Suprapubic skin (tissue), 4 donors: ENCODE measurements at places on chromosomes 7 and 10. TPM values are rescaled to one million over a fixed set of nuclear protein-coding genes. Genes with fewer than 3 reads are reported as not detected.

Gene FRAT1
- 6.4 TPM for total RNA-seq

Gene SPDYE6
- total RNA-seq = not detected

Gene CALCR
- total RNA-seq = not detected

Gene ST8SIA6
- total RNA-seq = 3.2 TPM

Gene DNAJC12
- total RNA-seq = not detected

Gene AVPI1
- total RNA-seq = 178 TPM

Gene OR2A5
- not detected for total RNA-seq

Gene RADIL
- total RNA-seq = 2.3 TPM

Gene HOXA3
- 5.5 TPM for total RNA-seq

Gene ADRA2A
- total RNA-seq = 4.8 TPM

Gene OR2A12
- total RNA-seq = not detected

Gene CUEDC2
- 48.2 TPM for total RNA-seq

Gene VAX1
- not detected for total RNA-seq

Gene VSTM4
- total RNA-seq = 6.0 TPM

Gene JAKMIP3
- 0.64 TPM for total RNA-seq

Gene OR9A2
- total RNA-seq = 0.64 TPM

Gene PTPN20
- total RNA-seq = 5.2 TPM

Gene MSMB
- total RNA-seq = not detected

Gene SSC4D
- 0.42 TPM for total RNA-seq

Gene HOXA11
- total RNA-seq = 0.34 TPM

Gene CADPS2
- 9.8 TPM for total RNA-seq

Gene FFAR4
- 0.36 TPM for total RNA-seq

Gene PCDH15
- total RNA-seq = not detected

Gene VSIR
- total RNA-seq = 44.4 TPM

Gene LLCFC1
- not detected for total RNA-seq

Gene CRTAC1
- total RNA-seq = 1.3 TPM

Gene VSTM2A
- not detected for total RNA-seq

Gene FGFR2
- total RNA-seq = 105 TPM
